Activated T-helper 9 cell treated with anti-CD3 and anti-CD28 coated beads, Interleukin-2, amount 50 U/mL, for 16 hours (primary cell): ENCODE measurements at places on chromosomes 4 and X.

DNA sequence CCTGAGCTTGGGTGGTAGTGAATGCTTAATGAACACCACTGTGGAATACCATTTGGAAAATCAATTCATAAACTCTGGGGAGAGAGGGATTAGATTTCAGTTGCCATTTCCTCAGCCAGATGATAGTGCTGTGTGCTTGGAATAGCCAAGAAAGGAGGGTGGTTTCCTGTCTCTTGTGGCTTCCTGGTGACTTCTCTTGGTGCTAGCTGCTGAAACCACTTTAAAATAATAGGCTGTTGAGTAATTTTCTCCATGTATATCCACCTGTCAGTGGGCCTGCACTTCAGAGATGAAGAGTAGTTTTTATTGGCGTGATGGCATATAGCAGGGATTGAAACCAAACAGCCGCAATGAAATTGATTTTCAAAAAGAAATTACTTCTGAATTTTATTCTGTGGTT lies 11.8 kb downstream of the EDA start:
- no peak for DNase-seq

GRCh38 chr4:138611721-138612120 lies 369.6 kb upstream of the SLC7A11 start:
- DNase-seq, result no peak

GRCh38 chr4:117996891-117997290 lies 37.4 kb upstream of the NDST3 start:
- DNase-seq, result no peak

- DNase-seq, result no peak
These were observed 590 bp downstream of the ARHGEF9 start for GRCh38 chrX:63784346-63784901.

- no peak for DNase-seq
These were observed 126.0 kb upstream of the LDB2 start for GRCh38 chr4:17024425-17024824.

DNA sequence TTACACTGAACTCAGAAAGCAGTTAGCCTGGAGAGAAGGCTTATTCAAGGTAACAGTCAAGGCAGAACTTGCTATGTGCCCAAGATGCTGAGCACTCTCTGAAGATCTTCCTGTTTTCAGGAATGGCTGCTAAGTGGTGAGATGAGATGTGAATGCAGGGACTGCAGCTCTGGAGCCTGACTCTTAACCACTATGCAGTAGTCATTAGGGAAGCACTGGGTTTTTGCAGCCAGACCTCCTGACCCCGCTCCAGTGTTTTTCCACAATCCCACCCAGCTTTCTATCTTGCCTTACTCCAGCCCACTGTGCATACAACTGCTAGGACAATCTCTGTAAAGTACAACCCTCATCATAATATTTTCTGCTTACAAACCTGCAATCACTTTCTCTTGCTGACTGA lies 95.2 kb upstream of the LNX1 start:
- no peak for DNase-seq

GRCh38 chr4:123974386-123975149 lies 578.0 kb downstream of the SPRY1 start:
- DNase-seq, result no peak

GRCh38 chr4:158817562-158818296 lies 48.9 kb downstream of the FNIP2 start:
- DNase-seq, result no peak

- DNase-seq, result no peak
These were observed 89.8 kb upstream of the GPRIN3 start for GRCh38 chr4:89397441-89397840.

GRCh38 chr4:133208694-133209285 lies 59.7 kb downstream of the PCDH10 start:
- no peak for DNase-seq

- no peak for DNase-seq
These were observed 21.4 kb upstream of the SCRG1 start for GRCh38 chr4:173420324-173420752.

GRCh38 chrX:110251526-110251925 lies 66.4 kb downstream of the AMMECR1 start:
- no peak for DNase-seq

- no peak for DNase-seq
These were observed 35.9 kb downstream of the HMX1 start for GRCh38 chr4:8835521-8836365.

- DNase-seq, result no peak
These were observed 192.1 kb downstream of the IDS start for GRCh38 chrX:149312988-149313387.

- DNase-seq, result no peak
These were observed 137.9 kb downstream of the PJA1 start for GRCh38 chrX:69027181-69028005.

GRCh38 chr4:35975617-35976355 lies 268.5 kb downstream of the ARAP2 start:
- DNase-seq, result no peak

GRCh38 chr4:172819353-172819752 lies 349.3 kb upstream of the GALNT7 start:
- no peak for DNase-seq

- no peak for DNase-seq
These were observed 17.3 kb upstream of the TMEM185A start for GRCh38 chrX:149648932-149649331.

GRCh38 chr4:4672402-4672801 lies 130.6 kb upstream of the STX18 start:
- no peak for DNase-seq

DNA sequence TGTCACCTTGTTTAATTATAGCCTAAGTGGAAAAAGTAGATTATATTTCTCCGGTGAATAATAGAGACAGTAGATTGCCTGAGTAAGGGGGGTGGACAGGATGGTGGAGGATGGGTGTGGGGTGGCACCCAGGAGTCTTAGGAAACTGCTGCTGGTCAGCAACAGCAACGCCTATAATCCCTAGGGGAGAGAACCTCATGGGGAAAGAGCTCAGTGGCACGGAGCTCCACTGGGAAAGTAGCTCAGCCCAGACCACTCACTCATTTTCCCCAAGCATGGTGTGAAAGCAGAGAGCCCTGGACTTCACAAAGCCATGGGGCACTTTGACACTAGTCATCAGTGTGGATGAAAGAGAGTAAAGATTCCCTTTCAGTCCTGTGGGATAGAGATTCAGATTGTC lies 31.1 kb downstream of the METTL14 start:
- no peak for DNase-seq

DNA sequence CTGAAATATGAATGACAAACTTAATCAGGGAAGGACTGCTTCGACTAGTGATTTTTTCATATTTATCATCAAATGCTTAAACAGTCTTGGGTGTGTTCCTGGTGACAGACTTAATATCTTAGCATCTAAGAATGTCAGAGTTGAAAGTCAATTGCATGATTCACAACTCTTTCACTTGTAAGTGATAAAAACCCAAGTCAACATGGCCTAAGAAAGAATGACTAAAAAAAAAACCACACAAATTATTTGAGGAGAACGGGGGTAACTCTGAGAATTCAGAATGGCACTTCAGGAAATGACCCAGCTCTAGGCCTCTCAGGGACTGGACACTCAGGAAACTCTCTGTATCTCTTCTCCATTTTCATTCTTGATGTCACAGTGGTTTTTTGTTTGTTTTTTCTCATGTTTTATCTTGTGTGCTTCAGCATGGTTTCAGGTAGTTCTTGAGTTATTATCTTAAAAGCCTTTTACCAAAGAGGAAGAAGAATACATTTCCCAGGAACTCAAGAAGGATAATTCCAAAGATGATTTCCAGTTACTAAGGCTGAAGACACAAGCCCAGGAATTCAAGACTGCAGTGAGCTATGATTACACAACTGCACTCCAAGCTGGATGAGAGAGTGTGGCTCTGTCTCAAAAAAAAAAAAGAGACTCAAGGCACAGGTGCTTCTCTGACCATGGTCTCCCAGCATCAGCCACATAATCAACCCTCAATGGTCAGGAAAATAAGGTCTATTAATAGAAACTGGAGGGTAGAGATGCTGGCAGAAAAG lies 1697.8 kb upstream of the IGFBP7 start:
- no peak for DNase-seq

- no peak for DNase-seq
These were observed 12.1 kb downstream of the NIPAL1 start for GRCh38 chr4:48028696-48029095.

- DNase-seq, result no peak
These were observed 125.5 kb upstream of the GIMD1 start for GRCh38 chr4:106494066-106494465.

DNA sequence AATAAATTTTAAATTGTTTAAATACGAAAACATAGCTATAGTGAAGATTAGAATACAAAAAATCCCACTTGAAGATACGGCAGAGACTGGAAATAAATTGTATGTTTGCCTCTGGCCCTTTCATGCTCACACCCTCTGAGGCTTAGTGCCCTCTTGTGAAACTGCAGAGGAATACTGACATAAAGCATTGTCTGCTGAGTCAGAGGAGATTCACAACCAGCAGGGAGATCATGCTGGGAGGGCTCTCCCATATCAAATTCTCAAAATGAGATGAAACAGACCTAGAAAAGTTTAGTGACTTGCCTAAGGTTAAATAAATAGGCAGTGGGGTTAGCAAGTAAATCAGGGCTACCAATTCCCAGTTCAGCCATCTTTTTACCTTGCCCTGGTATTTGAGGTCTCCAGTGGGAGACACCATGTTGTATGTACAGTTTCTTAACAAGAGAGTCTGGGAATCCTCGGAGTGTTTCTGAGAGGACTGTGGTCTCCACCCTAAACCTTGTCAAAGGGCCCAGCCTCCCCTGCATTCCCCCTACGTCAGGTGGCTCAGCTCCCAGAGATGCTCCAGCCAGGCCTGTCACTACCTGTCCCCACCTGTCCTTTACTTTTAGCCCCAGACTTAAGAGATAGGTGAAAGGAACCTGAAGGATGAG lies 581.4 kb upstream of the DIPK2B start:
- no peak for DNase-seq

GRCh38 chr4:48526406-48526805 lies 36.4 kb downstream of the ZAR1 start:
- no peak for DNase-seq

GRCh38 chr4:1206299-1207156 lies 34.1 kb upstream of the SPON2 start:
- DNase-seq, result no peak

GRCh38 chr4:170872794-170873193 lies 783.0 kb upstream of the AADAT start:
- no peak for DNase-seq

DNA sequence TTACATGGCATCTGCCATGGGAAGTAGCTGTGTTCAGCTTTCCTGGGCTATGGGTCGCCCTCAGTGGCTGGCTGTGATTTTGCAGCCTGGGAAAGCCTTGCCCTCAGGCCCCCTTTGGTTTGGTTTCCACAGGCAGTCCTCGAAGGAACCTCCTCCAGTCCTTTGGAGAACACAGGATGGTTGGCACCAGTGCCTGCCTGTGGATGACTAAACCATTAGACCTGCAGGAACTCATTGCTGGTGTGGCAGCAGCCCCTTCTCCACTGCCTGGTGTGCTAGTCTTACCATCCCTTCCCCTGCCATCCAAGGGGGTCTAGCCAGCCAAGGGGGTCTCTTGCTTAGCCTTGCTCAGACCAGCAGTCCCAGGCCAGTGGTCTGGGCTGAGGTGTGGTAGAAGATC lies 71.4 kb upstream of the PJA1 start:
- no peak for DNase-seq

GRCh38 chr4:149997881-149998421 lies 80.3 kb upstream of the DCLK2 start:
- DNase-seq, result no peak

DNA sequence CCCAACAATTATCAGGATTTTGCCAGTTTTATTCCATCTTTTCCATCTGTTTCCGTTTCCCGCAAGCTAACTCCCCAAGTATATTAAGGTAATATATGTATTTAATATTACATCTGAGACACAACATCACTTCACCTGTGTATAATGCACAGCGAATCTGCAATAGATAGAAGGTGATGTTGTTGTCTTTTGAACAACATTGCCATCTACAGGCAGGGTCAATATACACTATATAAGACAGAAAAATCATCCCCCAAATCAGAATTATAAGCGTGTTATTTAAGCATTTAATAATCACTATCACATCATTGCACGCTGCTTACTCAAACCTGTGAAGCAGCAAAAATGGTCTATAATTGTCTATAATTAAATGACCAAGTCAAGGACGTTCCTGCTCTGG lies 1115.5 kb downstream of the NLGN4X start:
- DNase-seq, result no peak

DNA sequence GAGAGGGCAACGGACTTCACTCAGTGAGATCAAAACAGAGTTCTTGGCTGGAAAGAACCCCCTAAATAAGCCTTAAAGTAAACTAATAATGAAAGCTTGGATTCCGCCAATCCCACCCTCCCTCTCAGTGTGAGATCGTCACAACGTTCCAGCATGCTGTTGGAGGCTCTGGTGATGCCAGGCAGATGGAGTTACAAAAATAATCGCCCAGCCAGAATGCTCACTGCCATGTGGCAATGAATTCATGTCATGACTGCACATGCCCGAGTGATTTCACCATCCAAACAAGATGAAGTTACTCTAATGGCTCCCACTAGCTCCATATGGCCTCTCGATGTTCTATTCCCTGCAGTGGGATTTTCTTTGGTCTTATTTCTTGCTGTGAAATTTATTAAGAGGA lies 248.0 kb downstream of the SPATA18 start:
- DNase-seq, result no peak

DNA sequence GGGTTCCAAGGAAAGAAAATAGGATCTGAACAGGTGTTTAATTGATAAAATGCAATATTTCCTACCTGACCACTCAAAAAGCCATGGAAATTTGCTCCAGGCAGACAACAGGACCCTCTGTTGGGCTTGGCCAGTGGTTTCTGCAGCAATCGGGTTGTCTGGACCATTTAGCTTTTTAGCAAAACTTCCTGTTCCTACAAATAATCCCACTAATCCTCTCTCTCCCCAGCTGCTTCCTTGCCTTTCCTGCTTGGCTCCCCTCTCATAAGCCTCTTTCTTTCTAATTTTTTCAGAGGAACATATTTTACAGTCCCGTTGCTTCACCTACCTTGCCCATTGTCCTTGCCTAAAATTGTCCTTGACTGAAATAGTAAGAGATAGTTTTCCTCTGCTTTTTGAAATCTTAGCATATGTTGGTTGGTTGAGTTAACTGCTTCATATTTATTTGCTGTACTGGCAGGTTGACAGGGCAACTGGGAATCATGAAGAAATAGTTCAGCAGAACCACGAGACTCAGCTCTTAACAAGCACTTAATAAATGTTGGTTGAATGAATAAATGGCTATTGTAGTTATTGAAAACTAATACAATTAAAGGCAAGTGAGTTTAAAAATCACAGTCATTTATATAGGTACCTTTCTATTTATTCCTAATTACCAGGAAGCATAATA lies 259.8 kb downstream of the KCNIP4 start:
- DNase-seq, result no peak

DNA sequence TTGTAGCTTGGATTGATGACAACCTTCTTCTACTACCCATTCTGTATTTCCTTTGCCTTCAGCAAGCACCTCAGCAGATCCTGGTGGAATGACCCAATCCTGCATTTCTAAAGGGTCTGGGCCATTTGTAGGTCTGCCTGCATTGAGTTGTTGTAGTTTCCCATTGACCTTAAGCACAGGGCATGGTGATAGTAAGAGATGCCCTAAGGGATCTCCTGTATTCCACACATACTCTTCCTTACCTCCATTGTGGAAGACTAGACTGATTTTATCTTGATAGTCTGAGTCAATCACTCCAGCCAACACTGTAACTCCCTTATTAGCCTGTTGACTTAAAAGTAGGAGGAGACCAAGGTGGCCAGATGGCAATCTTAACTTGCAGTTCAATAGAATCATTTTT lies 184.5 kb downstream of the GRIA2 start:
- no peak for DNase-seq
